Esophagus mucosa (tissue), 1 donor: ENCODE measurements at places on chromosomes 7 and 10.
A peak's percentile ranks its signal among the peaks of the same experiment; 100 is the strongest.

- peak; percentile 73 for ATAC-seq
Observed at GRCh38 chr10:34988397-34989067, 101.6 kb downstream of the CUL2 start.

- peak; percentile 97 for ATAC-seq
Observed at GRCh38 chr10:47438857-47439474, 44.9 kb downstream of the ANXA8 start.

- ATAC-seq, result no peak
Observed at GRCh38 chr10:10010397-10010796, 1007.3 kb upstream of the CELF2 start.

DNA sequence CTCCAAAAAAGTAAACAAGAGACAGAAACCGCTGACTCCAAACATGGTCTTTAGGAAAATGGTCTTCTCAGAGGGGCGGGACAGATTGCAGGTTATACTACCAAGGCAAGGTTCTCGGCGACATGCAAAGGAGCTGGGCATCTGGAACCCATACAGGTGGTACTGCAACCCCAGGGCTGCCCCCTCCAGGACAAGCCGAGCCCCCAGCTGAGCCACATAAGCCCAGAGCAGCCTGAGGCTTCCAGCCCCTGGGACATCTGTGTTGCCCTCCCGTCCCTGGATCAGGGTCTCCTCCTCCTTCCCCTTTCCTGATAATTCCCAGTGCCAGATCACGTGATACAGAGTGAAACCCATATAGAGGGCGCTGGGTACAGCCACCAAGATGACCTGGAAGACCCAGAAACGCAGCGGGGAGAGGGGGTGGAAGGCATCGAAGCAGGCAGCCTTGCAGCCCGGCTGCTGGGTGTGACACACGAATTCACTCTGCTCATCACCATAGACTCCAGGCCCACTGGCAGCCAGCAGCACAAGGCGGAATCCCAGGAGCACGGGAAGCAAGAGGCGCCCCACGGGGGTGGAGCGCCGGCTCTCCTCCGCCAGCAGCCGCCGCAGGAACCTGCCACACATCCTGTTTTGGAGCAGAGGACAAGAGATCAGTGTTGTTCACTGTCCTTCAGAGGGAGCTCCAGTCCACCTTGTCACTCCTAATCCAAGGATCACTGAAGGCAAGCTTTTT lies at the start of gene GJC3:
Gene GJC3, minus strand, starts transcription at position 627 of the 736 bp plus-strand sequence. Its CDS starts 0 bp downstream, at position 627.
- ATAC-seq, result peak; percentile 79
